A375 (cell line): ENCODE measurements at places on chromosomes 12 and 14. TPM values are rescaled to one million over a fixed set of nuclear protein-coding genes. Genes with fewer than 3 reads are reported as not detected.

SLC25A47 gene
- not detected in 2 replicates for total RNA-seq

STAB2 gene
- total RNA-seq: not detected in 2 replicates

LRRK2 gene
- 0.90 and 1.4 TPM in 2 replicates for total RNA-seq

HOXC5 gene
- 0.19 and 0.58 TPM in 2 replicates for total RNA-seq

ZFYVE26 gene
- 11.7 and 17.3 TPM in 2 replicates for total RNA-seq

PZP gene
- not detected in 2 replicates for total RNA-seq
